ENCODE measurements at places on chromosomes 1 and 21. TPM values are rescaled to one million over a fixed set of nuclear protein-coding genes. Genes with fewer than 3 reads are reported as not detected.

GRCh38 chr1:215285013-215285800 is 202.7 kb downstream of the KCNK2 start:
- DNase-seq = no peak

RGS1 gene
- not detected for total RNA-seq

APCS gene
- not detected for total RNA-seq

- no peak for DNase-seq
Observed at GRCh38 chr1:55235722-55236121, 20.6 kb upstream of the USP24 start.

DNA sequence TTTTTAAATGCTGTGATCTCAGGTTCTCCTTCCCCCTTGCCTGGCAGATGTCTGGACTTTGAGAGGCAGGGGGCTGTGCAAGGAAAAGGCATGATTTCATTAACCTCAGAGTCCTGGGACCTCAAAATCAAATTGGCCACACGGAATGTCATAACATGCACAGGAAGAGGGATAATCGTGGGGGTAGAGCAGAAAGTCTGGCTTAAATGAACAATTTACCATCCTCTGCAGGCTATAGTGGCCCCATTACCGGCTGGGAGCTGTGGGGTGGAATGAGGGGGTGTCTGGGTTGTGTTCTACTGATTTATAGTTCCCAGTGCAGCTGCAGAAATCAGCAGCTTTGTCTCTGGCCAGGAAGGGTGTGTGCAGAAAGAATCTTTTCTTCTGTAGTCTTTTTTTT is 10.8 kb downstream of the OPRD1 start:
- DNase-seq = no peak

GRCh38 chr1:201609661-201610318 is 70.9 kb downstream of the NAV1 start:
- no peak for DNase-seq

GRCh38 chr1:64956010-64956640 is 10.2 kb downstream of the JAK1 start:
- DNase-seq = no peak

DNA sequence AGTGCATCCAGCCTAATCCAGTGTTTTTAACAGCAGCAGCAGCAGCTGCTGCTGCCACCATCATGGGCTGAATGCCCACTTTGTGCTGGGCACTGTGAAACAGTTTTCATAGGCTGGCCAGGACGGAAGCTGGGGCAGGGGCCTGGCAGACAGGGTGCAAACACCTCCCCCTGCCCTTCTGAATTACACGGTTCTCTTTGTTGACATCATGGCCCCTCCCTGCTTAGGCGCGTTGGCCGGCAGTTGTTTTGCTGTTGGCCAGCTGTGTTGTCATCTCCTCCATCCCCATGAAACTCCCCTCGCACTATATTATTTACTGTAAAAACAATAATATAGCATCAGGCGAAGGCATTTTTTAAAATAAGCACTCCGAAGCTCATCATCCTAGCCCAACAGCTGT is 33.1 kb downstream of the PTPRU start:
- peak; percentile 20 for DNase-seq

DNA sequence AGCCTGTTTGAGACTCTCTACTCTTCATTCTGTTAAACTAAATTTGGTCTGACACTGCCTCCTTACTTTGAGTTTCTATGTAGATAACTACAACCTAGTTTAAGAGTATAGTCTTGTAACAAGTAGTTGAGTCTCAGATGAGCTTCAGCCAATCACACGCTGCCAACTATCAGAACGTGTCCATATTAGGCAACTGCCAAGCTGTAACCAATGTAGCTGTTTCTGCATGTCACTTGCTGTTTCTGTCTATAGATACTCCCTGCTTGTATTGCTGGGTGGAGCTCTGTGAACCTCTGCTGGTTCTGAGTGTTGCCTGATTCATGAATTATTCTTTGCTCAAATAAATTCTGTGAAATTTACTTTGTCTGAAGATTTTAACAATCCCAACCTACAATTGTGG is 452.6 kb upstream of the NR5A2 start:
- no peak for DNase-seq

DNA sequence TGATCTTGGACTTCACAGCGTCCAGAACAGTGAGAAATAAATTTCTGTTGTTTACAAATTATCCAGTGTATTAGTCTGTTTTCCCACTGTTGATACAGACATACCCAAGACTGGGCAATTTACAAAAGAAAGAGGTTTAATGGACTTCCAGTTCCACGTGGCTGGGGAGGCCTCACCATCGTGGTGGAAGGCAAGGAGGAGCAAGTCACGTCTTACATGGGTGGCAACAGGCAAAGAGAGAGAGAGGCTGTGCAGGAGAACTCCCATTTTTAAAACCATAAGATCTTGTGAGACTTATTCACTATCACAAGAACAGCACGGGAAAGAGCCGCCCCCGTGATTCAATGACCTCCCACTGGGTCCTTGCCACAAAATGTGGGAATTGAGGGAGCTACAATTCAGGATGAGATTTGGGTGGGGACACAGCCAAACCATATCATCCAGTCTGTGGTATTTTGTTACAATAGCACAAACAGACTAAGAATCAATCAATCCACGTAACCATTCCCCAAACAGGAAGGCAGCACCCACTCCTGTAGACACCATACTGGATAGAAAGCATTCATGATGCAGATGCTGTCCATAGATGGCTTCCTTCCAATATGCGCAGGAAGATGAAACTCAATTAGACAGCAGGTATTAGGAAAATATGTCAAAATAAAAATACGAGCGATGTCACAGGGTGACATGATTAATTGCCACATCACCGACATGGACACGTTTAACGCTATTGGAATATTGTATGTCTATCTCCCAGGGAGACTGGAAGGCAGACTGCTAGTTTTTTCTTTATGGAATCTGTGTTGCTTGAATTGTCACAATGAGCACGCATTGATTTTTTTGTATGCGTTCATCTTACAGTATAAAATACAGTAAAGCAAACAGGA is 22.8 kb downstream of the ECE1 start:
- DNase-seq = no peak

PDPN gene
- 1.3 TPM for total RNA-seq

DNA sequence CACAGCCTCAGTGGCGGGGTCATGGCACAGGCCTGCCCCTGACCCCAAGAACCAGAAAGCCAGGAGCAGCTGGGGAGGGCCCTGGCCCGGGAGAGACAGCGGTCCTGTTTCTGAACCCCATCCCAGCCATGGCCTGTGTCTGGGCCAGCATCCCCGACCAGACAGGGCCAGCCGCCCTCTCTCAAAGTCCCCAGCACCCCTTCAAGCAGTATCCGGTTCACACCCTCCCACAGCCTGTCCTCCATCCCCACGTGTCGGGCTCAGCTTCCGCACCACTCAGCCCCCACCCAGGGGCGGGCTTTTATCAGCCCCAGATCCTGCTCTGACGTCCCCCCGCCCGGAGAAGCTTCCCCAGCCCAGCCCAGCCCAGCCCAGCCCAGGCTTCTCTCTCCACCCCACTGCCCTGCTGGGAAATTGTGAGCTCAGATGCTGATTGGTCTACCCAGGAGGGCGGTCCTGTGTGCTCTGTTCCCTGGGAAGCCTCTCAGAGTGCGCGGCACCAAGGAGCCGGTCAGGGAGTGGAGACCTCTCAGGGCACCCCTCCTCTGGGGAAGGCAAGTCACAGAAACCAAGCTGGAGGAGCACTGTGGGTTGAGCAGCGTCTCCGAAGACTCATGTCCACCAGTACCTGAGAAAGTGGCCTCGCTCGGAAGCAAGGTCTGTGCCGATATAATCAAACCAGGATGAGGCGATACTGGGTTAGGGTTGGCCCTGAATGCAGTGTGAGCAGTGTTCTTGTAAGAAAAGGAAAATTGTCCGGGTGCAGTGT is 4.7 kb upstream of the FAAP20 start:
- no peak for DNase-seq

ANGPTL7 gene
- not detected for total RNA-seq

GBP6 gene
- total RNA-seq = not detected

GRCh38 chr21:33286600-33287456 is 20.7 kb downstream of the IL10RB start:
- no peak for DNase-seq

GRCh38 chr1:15954316-15954715 is 21.6 kb downstream of the ZBTB17 start:
- no peak for DNase-seq

DNA sequence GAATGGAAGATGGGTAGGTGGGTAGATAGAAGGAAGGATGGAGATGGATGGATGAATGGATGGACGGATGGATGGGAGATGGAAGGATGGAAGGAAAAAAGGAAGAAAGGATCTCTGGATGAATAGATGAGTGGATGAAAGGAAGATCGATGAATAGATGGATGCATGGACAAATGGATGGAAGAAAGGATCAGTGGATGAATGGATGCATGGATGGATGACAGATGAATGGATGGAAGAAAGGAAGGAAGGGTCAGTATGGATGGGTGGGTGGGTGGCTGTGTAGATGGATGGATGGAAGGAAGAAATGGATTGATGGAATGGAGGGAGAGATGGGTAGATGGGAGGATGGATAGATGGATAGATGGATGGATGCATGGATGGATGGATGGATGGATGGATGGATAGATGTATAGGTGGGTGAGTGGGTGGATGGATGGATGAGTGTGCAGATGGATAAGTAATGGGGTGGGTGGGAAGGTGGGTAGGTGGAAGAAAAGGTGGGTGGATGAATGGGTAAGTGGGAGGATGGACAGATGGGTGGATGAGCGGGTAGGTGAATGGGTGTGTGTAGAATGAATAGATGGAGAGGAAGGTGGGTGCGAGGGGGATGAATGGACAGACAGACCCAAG is 14.6 kb downstream of the KIF17 start:
- DNase-seq = no peak

Data from chondrocyte (in vitro differentiated cells).